ENCODE measurements at places on chromosomes 3 and 15.

DNA sequence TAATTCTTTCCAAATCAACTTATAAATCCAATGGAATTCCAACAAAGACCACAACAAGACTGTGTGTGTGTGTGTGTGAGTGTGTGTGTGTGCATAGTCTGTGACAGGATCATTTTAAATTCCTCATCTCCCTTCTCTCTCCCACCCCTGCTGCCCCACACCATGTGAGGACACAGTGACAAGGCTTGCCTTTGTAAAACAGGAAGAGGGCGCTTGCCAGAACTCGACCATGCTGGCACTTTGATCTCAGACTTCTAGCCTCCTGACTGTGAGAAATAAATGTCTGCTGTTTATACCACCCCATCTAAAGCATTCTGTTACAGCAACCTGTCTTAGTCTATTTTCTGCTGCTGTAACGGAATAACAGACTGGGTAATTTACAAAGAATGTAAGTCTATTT, 99.1 kb downstream of the NSMCE3 start:
- H3K27me3 ChIP-seq: peaks cover 2% of the 10 kb centered on the region
- H3K4me1 ChIP-seq: no peaks in the 10 kb centered on the region
- H3K36me3 ChIP-seq: no peaks in the 10 kb centered on the region
- DNase-seq: no peak

GRCh38 chr15:58795825-58796224, 24.7 kb downstream of the MINDY2 start:
- H3K4me1 ChIP-seq: no peaks in the 10 kb centered on the region
- H3K27me3 ChIP-seq: no peaks in the 10 kb centered on the region
- H3K36me3 ChIP-seq: no peaks in the 10 kb centered on the region
- no peak overlapping the region for H3K4me3 ChIP-seq
- DNase-seq: no peak
- H3K27ac ChIP-seq: no peak overlapping the region

- H3K4me1 ChIP-seq: no peaks in the 10 kb centered on the region
- H3K36me3 ChIP-seq: no peaks in the 10 kb centered on the region
- H3K27me3 ChIP-seq: no peaks in the 10 kb centered on the region
- no peak overlapping the region for H3K4me3 ChIP-seq
- DNase-seq: no peak
- no peak overlapping the region for H3K27ac ChIP-seq
Observed at GRCh38 chr3:71051259-71051595, 532.3 kb downstream of the FOXP1 start.

DNA sequence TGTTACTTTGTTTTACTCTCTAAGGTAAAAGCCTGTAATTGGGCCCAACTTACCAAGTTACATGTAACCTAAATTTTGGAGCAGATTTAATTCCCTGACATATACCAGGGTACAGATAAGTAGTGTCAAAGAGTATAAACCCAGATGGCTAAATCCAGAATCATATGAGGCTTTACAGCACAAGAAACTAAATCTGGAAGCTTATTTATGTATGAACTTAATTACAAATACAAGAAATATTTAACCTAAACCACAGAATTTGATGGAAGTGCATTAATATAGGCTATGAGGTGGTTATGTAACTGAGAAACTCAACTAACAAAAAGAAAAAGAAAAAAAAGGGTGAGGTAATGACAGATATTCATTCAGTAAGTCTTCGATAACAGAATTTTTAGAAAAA, 930.2 kb upstream of the ALCAM start:
- no peak overlapping the region for H3K27ac ChIP-seq
- no peaks in the 10 kb centered on the region for H3K27me3 ChIP-seq
- H3K36me3 ChIP-seq: no peaks in the 10 kb centered on the region
- no peaks in the 10 kb centered on the region for H3K4me1 ChIP-seq
- H3K4me3 ChIP-seq: no peak overlapping the region
- no peak for DNase-seq

DNA sequence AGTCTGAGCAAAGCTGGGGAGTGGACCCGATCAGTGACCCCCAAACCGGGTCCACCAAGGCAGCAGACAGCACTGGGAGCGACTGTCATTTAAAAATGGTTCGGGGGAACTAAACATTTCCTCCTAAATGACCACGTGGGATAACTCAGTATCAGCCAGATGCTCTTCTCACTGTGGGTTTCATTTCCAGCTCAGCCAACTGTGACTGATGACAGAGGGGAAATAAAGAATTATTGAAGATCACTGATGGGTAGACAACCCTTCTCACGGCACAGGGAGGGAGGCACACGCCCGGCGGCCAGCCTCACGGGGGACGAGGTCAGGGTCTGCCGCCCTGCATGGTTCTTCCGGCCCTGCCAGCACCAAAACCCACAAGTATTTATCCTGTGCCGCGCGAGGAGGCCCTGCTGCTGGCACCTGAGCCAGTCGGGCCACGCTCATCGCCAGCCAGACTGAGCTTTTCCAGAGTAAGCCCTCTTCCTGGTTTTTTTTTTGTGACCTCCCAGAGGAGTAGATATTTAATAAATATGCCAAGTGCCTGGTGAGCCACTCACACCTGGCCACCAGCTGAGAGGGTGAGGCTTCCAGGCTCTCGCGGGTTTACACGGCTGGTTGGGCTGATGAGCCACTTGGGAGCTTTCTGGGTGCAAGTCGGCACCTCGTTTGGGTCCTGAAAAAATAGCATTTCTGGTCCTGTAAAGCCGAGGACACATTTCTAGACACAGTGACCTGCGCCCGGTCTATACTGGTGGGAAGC, 6.2 kb downstream of the MELTF start:
- no peak overlapping the region for H3K4me3 ChIP-seq
- H3K36me3 ChIP-seq: no peaks in the 10 kb centered on the region
- no peak overlapping the region for H3K27ac ChIP-seq
- no peaks in the 10 kb centered on the region for H3K27me3 ChIP-seq
- H3K4me1 ChIP-seq: no peaks in the 10 kb centered on the region

GRCh38 chr3:189677667-189678066, 46.5 kb downstream of the TP63 start:
- no peaks in the 10 kb centered on the region for H3K4me1 ChIP-seq
- H3K27me3 ChIP-seq: no peaks in the 10 kb centered on the region
- H3K27ac ChIP-seq: no peak overlapping the region
- no peaks in the 10 kb centered on the region for H3K36me3 ChIP-seq
- no peak for DNase-seq

GRCh38 chr3:2870724-2871333, 239.3 kb downstream of the IL5RA start:
- H3K36me3 ChIP-seq: no peaks in the 10 kb centered on the region
- no peak for DNase-seq
- no peaks in the 10 kb centered on the region for H3K27me3 ChIP-seq
- no peak overlapping the region for H3K27ac ChIP-seq

- no peaks in the 10 kb centered on the region for H3K27me3 ChIP-seq
- no peak overlapping the region for H3K4me3 ChIP-seq
- no peak overlapping the region for H3K27ac ChIP-seq
Observed at GRCh38 chr3:4939276-4939675, 40.0 kb upstream of the BHLHE40 start.

- H3K4me1 ChIP-seq: peaks cover 18% of the 10 kb centered on the region
- no peaks in the 10 kb centered on the region for H3K27me3 ChIP-seq
- H3K4me3 ChIP-seq: no peak overlapping the region
- H3K36me3 ChIP-seq: peaks cover 9% of the 10 kb centered on the region
- peak overlapping the region; percentile 68 for H3K27ac ChIP-seq
Observed at GRCh38 chr3:136141891-136142290, 54.2 kb downstream of the MSL2 start.

DNA sequence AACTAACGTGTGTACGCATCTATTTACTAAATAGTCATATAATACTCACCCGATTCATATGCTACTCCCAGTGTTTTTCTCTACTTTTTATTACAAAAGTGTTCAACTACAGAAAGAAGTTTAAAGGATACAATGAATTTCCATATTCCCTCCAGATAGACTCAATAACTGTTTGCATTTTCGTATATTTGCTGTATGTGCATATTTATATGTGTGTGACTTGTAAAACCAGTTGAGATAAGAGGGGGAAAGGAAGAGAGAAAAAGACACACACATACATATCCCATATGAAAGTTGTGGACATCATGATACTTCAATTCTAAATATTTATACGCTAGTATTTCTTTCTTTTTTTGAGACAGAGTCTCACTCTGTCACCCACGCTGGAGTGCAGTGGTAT, 14.1 kb downstream of the LIPC start:
- no peaks in the 10 kb centered on the region for H3K36me3 ChIP-seq
- DNase-seq: no peak
- H3K4me3 ChIP-seq: no peak overlapping the region
- no peak overlapping the region for H3K27ac ChIP-seq
- no peaks in the 10 kb centered on the region for H3K27me3 ChIP-seq
- peaks cover 10% of the 10 kb centered on the region for H3K4me1 ChIP-seq

- H3K4me3 ChIP-seq: no peak overlapping the region
- H3K36me3 ChIP-seq: peaks cover 10% of the 10 kb centered on the region
- DNase-seq: no peak
- H3K4me1 ChIP-seq: peaks cover 8% of the 10 kb centered on the region
- no peaks in the 10 kb centered on the region for H3K27me3 ChIP-seq
Observed at GRCh38 chr15:50358845-50359244, 3.8 kb upstream of the GABPB1 start.

GRCh38 chr3:128180436-128180835, 27.2 kb downstream of the EEFSEC start:
- no peak overlapping the region for H3K27ac ChIP-seq
- DNase-seq: no peak
- H3K4me3 ChIP-seq: no peak overlapping the region
- no peaks in the 10 kb centered on the region for H3K36me3 ChIP-seq
- H3K4me1 ChIP-seq: peaks cover 8% of the 10 kb centered on the region

- DNase-seq: no peak
- no peak overlapping the region for H3K4me3 ChIP-seq
- no peak overlapping the region for H3K27ac ChIP-seq
- no peaks in the 10 kb centered on the region for H3K27me3 ChIP-seq
Observed at GRCh38 chr3:23258110-23258509, 55.0 kb downstream of the UBE2E2 start.

DNA sequence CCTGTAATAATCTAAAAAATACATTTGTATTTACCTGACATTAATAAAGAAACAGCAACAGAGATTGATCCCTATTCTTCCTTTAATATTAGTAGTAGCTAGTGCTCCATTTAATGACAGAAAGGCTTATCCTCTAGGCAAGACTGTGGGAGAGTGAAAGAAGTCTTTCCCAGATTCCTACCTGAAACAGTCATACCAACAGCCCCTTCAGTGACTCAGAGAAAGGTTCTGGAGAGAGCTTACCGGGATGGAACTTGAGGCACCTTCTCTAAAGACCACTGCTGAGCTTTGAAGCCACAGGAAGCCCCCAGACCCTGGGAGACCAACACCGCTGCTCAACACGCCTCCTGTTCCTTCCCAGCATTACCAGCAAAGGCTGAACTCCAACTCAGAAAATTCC, 66.9 kb upstream of the FGF12 start:
- H3K36me3 ChIP-seq: no peaks in the 10 kb centered on the region
- DNase-seq: no peak
- H3K4me1 ChIP-seq: no peaks in the 10 kb centered on the region
- H3K27ac ChIP-seq: no peak overlapping the region

DNA sequence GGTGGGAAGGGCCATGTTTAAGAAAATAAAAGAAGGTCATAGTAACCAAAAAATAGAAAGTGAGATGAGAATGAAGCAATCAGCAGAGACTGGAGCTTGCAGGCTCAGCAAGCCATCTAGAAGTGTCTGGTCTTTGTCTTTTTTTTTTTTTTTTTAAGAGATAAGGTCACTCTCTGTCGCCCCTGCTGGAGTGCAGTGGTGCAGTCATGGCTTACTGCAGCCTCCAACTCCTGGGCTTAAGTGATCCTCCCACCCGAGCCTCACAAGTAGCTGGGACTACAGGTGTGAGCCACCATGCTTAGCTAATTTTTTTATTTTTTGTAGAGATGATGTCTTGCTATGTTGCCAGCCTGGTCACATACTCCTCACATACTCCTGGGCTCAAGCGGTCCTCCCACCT, 36.2 kb downstream of the GXYLT2 start:
- H3K27me3 ChIP-seq: no peaks in the 10 kb centered on the region
- no peak for DNase-seq
- no peak overlapping the region for H3K27ac ChIP-seq
- no peaks in the 10 kb centered on the region for H3K4me1 ChIP-seq
- H3K36me3 ChIP-seq: no peaks in the 10 kb centered on the region

DNA sequence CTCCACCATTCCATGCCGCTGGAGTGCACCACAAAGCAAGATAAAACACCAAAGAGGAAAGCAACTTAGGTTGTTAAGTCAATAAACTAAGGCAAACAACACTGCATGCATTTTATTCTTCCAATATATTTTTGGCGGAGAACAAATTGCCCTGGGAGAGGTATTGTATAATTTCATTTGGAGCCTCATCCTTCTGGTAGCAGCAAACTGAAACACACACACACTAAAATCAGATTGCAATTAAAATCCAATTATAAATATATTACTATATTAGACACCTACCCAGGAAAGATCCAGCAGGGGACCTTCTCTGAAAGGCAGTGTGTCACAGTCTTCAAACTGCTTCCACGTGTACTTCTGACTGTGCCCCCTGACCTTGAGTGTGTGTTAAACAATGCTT, 102.3 kb downstream of the RORA start:
- H3K4me1 ChIP-seq: no peaks in the 10 kb centered on the region
- DNase-seq: no peak
- H3K27me3 ChIP-seq: peaks cover 11% of the 10 kb centered on the region

- no peaks in the 10 kb centered on the region for H3K36me3 ChIP-seq
- H3K4me1 ChIP-seq: peaks cover 9% of the 10 kb centered on the region
- DNase-seq: no peak
Observed at GRCh38 chr15:80996247-80996646, 4.5 kb upstream of the TLNRD1 start.

DNA sequence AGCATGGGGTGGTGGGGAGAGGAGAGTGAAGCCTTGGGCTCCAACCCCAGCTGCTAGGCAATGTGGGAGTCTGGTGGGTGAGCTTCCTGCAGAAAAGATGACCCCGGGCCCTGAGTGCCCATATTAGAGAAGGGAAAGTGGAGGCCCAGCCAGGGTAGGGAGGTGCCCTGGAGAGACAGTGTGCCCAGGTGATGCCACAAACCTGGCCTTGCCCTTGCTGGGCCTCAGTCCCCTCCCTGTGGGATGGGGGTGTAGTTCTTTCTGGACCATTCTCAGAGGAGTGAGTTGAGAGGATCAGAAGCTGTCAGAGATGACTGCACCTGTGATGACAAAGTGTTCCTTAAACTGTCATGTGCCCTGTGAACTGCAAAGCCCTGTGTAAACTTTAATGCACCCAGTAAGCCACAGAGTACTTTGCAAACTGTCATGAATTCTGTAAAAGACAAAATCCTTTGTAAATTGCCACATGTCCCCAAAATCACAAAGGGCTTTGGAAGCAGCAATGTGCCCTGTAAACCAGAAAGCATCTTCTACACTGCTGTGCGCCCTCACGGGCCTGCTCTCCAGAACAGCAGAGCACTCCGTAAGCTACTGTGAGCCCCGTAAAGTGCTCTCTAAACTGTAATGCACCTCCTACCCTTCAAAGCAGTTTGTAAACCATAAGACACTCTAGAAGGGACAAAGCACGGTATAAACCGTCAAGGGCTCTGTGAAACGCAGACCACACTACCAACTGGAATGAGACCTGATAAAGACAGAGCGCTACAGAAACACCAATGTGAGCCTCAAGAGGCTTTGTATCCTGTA, 51.3 kb upstream of the FGD5 start:
- H3K4me3 ChIP-seq: no peak overlapping the region
- no peaks in the 10 kb centered on the region for H3K4me1 ChIP-seq
- H3K36me3 ChIP-seq: no peaks in the 10 kb centered on the region
- no peak for DNase-seq
- H3K27me3 ChIP-seq: no peaks in the 10 kb centered on the region
